ENCODE measurements at places on chromosomes 11 and 22.

GRCh38 chr22:37387793-37388192 lies 39.5 kb downstream of the ELFN2 start:
- DNase-seq: no peak

GRCh38 chr11:16935518-16936302 lies 78.5 kb downstream of the PLEKHA7 start:
- DNase-seq: peak; percentile 66

- DNase-seq: no peak
Measured at GRCh38 chr11:1751999-1752906, 1.9 kb upstream of the IFITM10 start.

GRCh38 chr11:64998690-64999431 lies 2.1 kb upstream of the BATF2 start:
- no peak for DNase-seq

- no peak for DNase-seq
Measured at GRCh38 chr11:32526760-32527159, 56.9 kb upstream of the EIF3M start.

- peak; percentile 74 for DNase-seq
Measured at GRCh38 chr11:56624661-56625110, 10.0 kb upstream of the OR5M1 start.
